Activated T-helper 17 cell treated with anti-CD3 and anti-CD28 coated beads, Interleukin-2, amount 50 U/mL, for 72 hours (primary cell): ENCODE measurements at places on chromosomes 1 and 21. TPM values are rescaled to one million over a fixed set of nuclear protein-coding genes. Genes with fewer than 3 reads are reported as not detected.

Gene SPAG17
- total RNA-seq, result not detected

Gene PDC
- total RNA-seq, result not detected

Gene KRTAP21-2
- total RNA-seq, result not detected

Gene MAD2L2
- 63.3 TPM for total RNA-seq

Gene DPH5
- total RNA-seq, result 42.8 TPM

- ATAC-seq, result no peak
Measured at GRCh38 chr1:223837206-223837605, 8.5 kb downstream of the TP53BP2 start.

GRCh38 chr1:246295968-246296367 is 211.1 kb downstream of the SMYD3 start:
- ATAC-seq, result no peak

GRCh38 chr1:80369780-80370179 is 1363.2 kb upstream of the ADGRL4 start:
- ATAC-seq, result no peak

- ATAC-seq, result no peak
Measured at GRCh38 chr1:219783605-219784235, 144.6 kb downstream of the SLC30A10 start.

GRCh38 chr1:18010408-18010807 is 97.2 kb upstream of the IGSF21 start:
- no peak for ATAC-seq

GRCh38 chr1:91548376-91549040 is 47.9 kb downstream of the CDC7 start:
- peak; percentile 57 for ATAC-seq

- no peak for ATAC-seq
Measured at GRCh38 chr1:226566760-226567159, 18.2 kb downstream of the STUM start.

- no peak for ATAC-seq
Measured at GRCh38 chr1:67803380-67804279, 29.6 kb downstream of the GNG12 start.

DNA sequence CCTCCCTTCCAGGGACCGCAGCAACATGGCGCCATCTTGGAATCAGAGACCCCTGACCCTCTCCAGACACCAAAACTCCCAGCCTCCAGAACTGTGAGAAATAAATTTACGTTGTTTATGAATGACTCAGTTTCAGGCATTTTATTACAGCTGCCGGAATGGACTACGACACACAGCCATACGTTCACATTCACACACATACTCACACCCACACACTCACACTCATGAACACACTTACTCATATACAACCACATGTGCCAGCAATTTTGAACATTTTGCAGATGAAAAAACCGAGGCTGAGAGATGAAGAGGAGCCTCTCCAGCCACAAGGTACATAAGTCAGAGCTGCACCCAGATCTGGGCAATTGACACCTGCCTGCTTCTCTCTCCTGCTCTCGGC is 151.0 kb upstream of the RAB4A start:
- ATAC-seq, result no peak

DNA sequence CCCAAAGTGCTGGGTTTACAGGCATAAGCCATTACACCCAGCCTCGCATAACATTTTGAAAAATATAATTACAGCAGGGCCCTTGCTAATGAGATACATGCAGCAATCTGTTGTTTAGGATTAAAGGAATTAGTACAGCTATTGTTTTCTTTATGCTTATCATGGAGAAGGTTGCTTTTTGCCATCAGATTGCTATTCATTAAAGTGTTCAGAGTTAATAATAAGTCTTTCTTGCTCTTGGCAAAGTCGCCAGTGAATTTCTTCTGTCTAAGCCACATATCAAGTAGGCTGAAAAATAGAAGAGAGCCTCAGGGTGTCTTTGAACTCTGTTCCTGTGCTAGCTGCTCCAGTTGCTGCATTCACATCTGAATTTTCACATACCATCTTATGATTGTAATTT is 144.1 kb downstream of the POU2F1 start:
- ATAC-seq, result no peak
